Right renal pelvis (tissue), 4 donors: ENCODE measurements at places on chromosomes 5 and 9. TPM values are rescaled to one million over a fixed set of nuclear protein-coding genes. Genes with fewer than 3 reads are reported as not detected.

DNA sequence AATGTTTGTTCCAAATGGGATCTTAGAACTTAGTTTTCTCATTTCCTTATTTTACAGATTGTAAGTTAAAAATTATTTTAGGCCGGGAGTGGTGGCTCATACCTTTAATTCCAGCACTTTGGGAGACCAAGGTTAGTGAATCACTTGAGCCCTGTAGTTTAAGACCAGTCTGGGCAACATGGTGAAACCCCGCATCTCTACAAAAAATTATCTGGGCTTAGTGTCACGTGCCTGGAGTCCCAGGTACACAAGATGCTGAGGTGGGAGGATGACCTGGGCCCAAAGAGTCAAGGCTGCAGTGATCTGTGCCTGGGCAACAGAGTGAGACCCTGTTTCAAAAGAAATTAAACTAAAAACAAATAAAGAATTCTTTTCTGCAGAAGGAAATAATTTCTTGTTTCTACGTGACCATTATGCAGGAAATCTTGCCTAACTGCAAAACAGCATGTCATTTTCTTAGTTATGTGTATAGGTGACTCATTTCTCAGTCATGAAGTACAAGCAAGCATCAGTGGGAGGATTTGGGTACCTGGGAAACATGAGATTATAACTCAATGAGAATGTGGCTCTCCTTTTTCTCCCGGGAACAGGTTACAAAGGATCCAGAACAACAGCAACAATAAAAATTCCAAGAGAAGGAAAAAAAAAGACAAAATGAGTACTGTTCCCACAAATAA lies 375.1 kb upstream of the ST8SIA4 start:
- DNase-seq, result no peak

Gene DYNC2I2
- 68.1 TPM for polyA plus RNA-seq

DNA sequence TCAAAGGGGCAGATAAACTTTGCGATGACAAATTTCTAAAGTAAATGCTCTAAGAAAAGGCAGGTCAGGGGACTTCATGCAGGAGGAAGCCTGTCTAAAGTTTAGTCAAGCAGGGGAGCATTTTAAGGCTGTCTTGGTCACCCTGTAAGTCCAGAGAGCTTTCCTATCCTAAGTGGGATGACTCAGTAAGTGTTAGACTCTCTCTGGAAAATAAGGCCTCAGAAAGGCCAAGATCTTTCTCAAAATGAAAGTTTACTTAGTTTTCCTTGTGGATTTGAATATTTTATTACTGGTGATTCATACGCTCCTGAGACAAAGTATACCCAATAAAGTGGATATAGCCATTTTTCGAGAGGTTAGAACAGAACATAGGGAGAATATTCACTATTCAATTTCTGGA lies 806.9 kb upstream of the CDH9 start:
- DNase-seq, result no peak

Gene IFNK
- not detected for polyA plus RNA-seq

DNA sequence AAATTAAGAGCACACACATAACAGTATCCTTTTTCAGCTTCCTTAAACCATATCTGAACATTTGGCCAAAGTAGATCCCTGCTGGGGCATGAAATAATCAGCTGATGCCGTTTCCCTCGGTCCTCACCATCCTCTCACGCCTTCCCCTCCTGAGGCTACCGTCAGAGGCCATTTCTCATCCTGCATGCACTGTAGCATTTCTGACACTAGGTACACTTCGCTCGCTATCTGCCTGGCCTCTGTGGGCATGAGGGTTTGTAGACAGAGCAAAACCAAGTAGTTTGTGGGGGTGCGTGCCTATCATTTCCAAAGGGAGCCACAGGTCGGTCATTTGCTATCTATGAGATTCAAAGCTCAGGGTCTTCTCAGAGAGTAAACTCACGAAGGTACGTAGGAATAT lies 131.9 kb downstream of the BOD1 start:
- no peak for DNase-seq

GRCh38 chr9:105673850-105674387 lies 11.7 kb downstream of the TAL2 start:
- no peak for DNase-seq

DNA sequence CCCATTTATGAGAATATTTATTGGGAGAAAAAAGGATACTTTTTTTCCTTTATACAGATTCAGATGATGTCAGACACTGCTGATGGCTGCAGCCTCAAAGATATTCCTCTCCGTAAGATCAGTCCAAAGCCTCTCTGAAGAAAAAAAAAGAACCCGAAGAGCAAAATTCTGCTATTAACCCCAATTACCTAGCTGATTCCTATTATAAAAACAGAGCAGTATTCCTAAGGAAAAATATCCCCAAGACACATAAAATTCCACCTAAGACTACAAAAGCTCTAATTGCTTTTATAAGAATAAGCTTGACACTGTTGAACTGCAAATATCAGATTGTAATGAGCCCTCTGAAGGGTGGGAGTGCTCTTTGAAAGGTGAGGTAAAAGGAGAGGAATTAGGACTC lies 138.7 kb downstream of the CDH6 start:
- no peak for DNase-seq

DNA sequence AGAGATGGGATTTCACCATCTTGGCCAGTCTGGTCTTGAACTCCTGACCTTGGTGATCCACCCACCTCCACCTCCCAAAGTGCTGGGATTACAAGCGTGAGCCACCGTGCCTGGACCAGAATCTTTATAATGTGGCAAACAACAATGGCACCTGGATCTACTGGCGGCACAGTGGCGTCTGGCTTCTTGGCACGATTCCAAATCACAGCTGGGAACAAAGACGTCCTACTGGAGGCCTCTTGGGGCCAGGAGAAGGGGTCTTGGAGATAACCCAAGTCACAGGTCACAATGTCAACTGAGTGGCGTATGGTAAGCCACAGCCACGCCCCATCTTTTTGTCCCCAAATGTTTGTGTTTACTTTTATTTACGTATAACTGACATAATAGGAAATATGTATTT lies 77.8 kb upstream of the RAPGEF1 start:
- DNase-seq, result no peak

Gene CDKN2A
- 0.24 TPM for polyA plus RNA-seq

GRCh38 chr5:128574041-128574440 lies 36.0 kb upstream of the FBN2 start:
- no peak for DNase-seq

Gene SNAPC4
- polyA plus RNA-seq, result 12.9 TPM

Gene PCSK5
- polyA plus RNA-seq, result 13.9 TPM

DNA sequence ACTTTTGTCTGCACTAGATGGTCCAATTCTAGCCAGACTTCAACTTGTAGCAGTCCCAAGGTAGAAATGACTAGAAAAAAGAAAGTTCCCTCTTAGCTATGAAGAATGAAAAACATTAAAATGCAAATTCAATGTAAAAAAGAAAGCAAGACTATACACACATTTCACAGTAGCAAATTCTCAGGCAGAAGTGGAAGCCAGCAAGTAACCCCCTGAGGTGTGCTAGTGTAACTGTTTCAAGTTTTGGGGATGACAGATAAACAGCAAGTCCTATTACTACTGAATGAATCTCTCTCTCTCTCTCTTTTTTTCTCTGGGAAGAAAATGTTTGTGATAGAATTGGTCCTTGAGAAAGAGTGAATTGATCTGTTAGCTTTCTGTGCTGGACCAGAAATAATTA lies 185.6 kb downstream of the EFNA5 start:
- DNase-seq, result no peak

Gene DOK3
- polyA plus RNA-seq, result 4.6 TPM

Gene ARL15
- 38.5 TPM for polyA plus RNA-seq

Gene KCTD16
- polyA plus RNA-seq, result 2.3 TPM
